Activated T-helper 1 cell treated with anti-CD3 and anti-CD28 coated beads, Interleukin-2, amount 50 U/mL, for 16 hours (primary cell): ENCODE measurements at places on chromosomes 3 and 15.

GRCh38 chr3:100108464-100109079, 5.7 kb downstream of the FILIP1L start:
- DNase-seq, result no peak

DNA sequence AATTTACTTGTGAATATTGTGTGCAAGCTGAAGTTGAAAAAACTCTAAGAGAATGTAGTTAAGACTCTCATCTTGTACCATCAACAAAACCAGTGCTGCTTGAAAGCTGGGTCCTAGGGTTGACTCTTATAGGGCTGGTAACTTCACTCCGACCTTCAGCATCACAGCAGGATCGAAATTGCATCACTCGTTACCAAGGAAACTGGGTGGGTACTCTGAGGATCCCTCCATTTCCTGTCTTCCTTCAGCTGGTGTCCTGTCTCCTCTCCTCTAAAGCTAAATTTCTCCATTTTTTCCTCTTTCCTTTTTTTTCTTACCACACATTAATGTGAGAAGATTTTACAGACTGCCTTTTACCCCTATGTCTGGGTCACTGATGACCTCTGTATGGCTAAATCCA, 3.0 kb upstream of the APH1B start:
- DNase-seq, result no peak

DNA sequence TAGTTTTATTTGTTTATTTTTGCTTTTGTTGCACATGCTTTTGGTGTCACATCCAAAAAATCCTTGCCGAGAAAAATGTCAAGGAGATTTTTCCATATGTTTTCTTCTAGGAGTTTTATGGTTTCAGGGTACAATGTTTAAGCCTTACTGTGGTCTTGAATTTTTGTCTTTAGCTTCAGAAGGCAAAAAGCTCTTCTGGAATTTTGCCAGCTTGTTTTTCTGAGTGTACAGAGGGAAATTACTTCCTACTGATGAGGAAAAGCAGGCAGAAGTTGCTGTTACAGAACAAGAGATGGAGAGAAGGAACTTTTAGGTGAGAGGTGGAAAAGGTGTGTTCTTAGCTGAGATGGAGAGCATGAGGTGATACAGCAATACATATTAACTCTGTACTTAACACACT, 59.6 kb downstream of the UBE2E2 start:
- no peak for DNase-seq

- peak; percentile 79 for DNase-seq
Observed at GRCh38 chr15:69758810-69759790, 306.5 kb downstream of the RPLP1 start.

- DNase-seq, result no peak
Observed at GRCh38 chr15:72588096-72588495, 66.4 kb upstream of the GOLGA6B start.

GRCh38 chr3:37542331-37542730, 319.3 kb upstream of the CTDSPL start:
- DNase-seq, result no peak

DNA sequence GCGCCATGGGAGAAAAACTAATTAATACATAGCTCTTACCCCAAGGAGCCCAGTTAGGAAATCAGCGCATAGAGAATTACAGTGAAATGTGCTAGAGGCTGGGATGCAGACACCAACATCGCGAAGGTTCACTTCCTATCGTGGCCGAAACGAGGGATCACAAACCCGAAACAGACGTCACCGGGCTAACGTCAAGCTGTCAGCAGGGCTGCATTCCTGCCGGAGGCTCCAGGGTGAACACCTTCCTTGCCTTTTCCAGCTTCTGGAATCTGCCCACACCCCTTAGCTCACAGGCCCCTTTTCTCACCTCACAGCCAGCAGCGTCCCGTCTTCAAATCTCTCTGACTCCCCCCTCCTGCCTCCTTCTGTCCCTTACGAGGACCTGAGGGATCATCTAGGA, 13.0 kb downstream of the GP5 start:
- no peak for DNase-seq

- DNase-seq, result no peak
Observed at GRCh38 chr15:99467338-99467720, 98.5 kb upstream of the MEF2A start.

GRCh38 chr3:170802164-170803151, 67.5 kb downstream of the RPL22L1 start:
- DNase-seq, result no peak

DNA sequence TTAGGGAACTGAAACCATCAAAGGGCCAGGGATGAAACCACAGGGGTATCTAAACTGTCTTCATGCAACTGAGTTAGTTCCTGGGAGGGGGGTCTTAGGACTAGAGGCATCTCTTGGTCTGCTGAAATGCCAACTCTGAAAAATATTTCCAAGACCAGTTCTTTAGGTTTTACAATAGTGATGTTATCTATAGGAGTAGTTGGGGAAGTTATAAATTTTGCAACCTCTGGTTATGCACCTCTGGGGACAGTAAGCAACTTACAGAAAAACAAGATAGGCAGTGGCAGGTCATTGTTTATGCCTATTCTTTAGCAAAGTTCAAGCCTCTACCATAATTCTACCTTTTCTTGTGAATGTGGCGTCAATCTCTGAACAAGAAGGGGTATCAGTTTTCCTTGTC, 60.5 kb upstream of the MINAR1 start:
- no peak for DNase-seq

- no peak for DNase-seq
Observed at GRCh38 chr3:191263850-191264249, 64.8 kb downstream of the OSTN start.

GRCh38 chr15:51751697-51752683, 593 bp downstream of the TMOD2 start:
- no peak for DNase-seq

- no peak for DNase-seq
Observed at GRCh38 chr3:112136959-112137693, 4.1 kb upstream of the GCSAM start.

DNA sequence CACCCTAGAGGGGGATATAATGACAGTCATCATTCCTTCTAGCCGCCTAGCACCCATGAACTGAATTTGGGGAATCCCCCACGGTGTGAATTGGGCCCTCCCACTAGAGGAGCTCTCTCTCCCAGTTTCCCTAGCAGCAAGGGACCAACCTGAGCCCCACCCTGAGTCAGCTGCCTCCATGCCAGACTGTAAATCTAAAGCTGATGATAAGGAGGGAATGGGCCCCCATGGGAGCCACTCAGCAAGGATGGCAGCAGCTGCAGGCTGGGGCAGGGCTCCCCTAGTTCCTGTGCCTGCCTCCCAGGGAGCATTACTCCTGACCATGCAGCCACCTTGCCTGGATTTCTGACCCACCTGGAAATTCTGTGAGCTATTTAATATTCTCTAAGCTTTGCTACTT, 57.0 kb upstream of the PXYLP1 start:
- no peak for DNase-seq

GRCh38 chr3:184874709-184875644, 63.0 kb downstream of the VPS8 start:
- no peak for DNase-seq

DNA sequence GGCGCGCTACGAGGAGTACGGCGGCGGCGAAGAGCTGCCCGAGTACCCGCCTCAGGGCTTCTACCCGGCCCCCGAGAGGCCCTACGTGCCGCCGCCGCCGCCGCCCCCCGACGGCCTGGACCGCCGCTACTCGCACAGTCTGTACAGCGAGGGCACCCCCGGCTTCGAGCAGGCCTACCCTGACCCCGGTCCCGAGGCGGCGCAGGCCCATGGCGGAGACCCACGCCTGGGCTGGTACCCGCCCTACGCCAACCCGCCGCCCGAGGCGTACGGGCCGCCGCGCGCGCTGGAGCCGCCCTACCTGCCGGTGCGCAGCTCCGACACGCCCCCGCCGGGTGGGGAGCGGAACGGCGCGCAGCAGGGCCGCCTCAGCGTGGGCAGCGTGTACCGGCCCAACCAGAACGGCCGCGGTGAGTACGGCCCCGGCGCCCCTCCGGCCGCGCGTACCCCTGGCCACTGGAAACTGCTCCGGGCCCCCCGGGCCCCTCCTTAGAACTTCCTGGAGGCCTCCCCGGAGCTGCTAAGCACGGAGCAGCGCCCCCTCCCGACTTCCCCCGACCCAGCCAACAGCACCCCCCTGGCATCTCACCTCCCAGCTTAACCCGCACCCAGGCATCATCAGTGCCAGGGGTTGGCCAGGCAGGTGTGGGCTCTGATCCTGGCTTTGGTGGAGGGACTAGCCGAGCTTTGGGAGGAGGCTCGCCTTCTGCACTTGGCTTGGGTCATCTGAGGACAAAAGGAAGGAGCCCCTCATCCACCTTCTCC, 1.4 kb downstream of the LOXL1 start:
- peak; percentile 58 for DNase-seq
